ENCODE measurements at places on chromosomes 3 and 15.
A peak's percentile ranks its signal among the peaks of the same experiment; 100 is the strongest.

DNA sequence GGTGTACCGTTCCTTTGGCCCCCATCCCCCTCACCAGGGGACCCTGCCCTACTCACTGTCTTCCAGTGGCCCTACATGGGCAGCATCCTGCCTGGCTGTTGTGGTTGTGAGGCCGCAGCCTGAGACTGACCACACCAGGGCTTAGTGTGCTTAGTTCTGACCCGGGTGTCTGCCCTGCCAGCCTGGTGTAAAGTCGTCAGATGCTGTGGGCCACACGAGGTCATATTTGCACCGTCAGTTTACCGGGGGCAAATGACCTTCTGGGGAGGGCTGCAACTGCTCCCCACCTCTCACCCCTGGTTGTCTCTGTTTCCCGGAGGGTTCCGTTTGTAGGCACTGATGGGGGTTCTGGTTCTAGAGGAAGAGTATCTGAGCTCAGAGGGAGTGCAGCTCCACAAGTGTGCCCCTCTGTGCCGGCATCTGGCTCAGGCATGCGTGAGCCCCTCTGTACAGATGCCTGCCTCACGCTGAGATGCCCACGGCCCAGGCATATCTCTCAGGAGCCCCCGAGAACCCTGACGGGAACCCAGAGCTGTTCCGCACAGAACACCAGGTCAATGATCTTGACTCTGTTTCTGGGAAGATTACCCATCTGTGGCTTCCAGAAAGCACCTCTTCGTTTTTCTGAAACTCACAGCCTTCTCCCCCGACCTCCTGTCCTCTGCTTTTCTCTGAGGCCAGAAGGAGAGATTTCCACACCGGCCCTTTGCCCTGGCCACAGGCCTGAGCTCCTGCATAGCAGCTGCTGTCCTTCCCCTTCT lies 19.2 kb downstream of the KLF13 start:
- DNase-seq: peak; percentile 21

- no peak for DNase-seq
Observed at GRCh38 chr15:91946581-91947292, 93.2 kb downstream of the SLCO3A1 start.

- no peak for DNase-seq
Observed at GRCh38 chr3:103112273-103112672, 677.5 kb downstream of the ZPLD1 start.

- DNase-seq: no peak
Observed at GRCh38 chr3:69764121-69764741, 25.0 kb downstream of the MITF start.

GRCh38 chr3:104437131-104437750 lies 929.5 kb upstream of the ALCAM start:
- no peak for DNase-seq

GRCh38 chr3:18835021-18835420 lies 313.3 kb upstream of the KCNH8 start:
- no peak for DNase-seq

DNA sequence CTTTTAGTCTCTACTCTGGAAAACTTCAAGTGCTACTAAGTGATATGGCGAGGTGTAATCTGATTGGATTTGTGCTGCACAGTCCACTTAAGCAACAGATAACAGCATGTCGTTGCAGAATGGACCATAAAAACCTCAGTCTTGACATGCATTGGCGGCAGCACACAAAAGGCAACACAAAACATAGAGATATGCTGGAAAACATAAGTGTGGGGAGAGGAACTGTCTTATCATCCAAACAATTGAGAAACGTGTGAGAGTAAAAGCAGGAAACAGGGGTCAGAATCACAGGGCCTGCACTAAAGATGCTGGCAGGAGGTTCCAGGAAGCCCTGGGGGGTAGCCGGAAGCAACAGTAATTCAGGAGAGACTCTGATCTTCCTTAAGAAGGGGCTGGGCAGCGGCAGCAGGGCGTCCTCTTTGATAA lies 82.1 kb downstream of the CGNL1 start:
- DNase-seq: no peak

DNA sequence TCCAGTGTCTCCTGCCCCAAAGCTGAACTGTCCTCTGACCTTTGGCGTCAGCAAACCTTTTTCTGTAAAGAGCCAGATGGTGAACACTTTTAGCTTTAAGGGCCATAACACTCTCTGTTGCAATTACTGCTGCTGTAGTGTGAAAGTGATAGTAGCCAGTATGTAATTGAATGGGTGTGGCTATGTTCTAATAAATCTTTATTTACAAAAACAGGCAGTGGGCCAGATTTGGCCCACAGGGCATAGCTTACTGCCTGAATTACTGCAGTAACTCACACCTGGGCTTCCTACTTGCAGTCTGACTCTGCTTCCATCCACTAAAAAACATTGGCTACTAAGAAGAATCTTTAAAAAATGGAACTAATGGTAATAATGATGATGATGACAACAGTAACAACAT lies 68.0 kb upstream of the SLC6A11 start:
- no peak for DNase-seq

DNA sequence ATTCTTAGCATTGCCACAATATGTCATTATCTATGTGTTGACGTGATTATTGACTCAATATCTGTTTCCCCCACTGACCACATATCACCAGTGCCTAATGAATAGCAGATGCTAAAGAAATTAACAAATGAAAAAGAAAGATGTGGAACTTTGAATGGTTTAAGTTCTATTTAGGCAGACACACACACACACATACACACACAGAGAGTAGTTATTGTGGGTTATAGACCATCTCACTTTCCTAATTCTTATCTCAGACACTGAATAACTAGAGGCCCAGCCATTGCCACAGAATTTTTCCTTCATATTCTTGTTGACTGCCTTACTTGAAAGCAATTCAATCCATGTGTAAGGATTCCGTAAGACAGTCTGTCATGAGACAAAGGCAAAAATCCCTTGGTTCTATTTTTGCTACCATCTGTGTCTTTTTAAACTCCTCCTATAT lies 61.9 kb upstream of the PHLDB2 start:
- no peak for DNase-seq

- no peak for DNase-seq
Observed at GRCh38 chr3:101995371-101996046, 146.2 kb downstream of the NFKBIZ start.

GRCh38 chr3:122343654-122344053 lies 18.6 kb downstream of the CSTA start:
- no peak for DNase-seq

DNA sequence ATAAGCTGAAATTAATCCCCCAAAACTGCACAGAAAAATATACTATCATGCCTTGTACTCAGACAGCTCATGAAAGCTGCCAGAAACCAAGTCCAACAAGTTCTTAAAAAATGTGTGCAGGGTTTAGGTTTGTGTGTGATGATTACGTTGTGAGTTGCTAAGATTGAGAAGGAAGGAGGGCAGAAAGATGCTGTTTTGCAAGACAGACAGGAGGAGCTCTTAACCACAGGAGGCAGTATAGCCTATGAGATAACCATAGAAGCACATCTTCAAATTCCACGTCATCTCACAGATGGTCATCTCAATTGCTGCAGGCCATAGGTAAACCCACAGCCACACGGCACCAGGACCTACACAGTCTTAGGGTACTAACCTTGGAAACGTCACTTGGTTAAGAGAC lies 191.9 kb downstream of the STT3B start:
- DNase-seq: no peak

- peak; percentile 57 for DNase-seq
Observed at GRCh38 chr15:76139368-76140073, 79.7 kb downstream of the TMEM266 start.

GRCh38 chr15:85752491-85752961 lies 42.2 kb downstream of the KLHL25 start:
- DNase-seq: no peak

GRCh38 chr3:176867681-176868663 lies 329.3 kb downstream of the TBL1XR1 start:
- no peak for DNase-seq

GRCh38 chr15:43441316-43441715 lies 51.6 kb downstream of the TP53BP1 start:
- DNase-seq: no peak

DNA sequence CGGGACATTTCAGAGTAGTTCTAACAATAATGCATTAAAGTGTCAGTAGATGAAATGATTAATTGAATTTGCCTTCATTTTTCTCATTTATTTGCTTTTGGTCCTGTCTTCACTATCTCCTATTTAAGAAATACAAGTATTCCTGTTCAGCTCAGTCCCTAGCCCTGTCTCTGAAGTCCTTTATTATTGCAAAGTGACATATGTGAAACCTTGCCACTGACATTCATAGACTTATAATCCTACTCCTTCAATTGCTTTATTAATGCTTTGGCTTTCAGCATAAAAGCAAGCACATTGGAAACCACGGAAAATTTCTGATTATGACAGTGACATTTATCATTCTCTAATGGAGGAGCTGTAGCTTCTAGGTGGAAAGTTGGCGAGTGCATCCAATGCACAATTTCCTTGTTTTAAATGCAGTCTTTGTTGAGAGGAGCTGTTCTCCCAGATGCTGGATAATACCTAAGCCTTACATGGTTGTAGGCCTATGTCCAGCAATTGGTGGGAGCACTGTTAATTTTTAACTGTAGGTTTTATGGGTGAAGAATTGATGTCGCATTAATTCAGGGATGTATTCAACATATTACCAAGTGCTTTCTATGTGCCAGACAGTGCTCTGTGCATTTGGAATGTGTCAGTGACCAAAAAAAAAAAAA lies 337.8 kb downstream of the FEZF2 start:
- no peak for DNase-seq

GRCh38 chr15:95132774-95133173 lies 901.4 kb downstream of the MCTP2 start:
- no peak for DNase-seq

DNA sequence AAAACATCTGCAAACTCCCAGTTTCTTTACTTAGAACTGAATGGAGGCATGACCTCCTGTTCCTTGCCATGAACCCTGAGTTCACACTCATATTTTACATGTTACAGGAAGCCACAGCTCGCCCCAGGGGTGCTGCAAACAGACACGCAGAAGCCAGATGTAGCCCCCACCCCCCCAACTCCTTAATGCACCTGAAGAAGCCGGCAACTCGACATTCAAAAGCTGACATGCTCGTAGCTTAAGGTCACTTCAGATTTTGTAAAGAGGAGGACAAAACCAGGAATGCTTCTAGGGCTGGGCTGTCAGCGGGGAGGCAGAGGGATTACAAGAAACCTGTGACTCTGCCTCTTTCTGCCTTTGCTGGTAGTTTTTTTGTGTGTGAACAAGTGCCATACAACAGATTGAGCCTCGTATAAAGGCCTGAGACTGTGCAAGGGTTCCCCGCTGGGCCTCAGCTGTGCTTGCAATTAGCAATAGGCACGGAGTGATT lies 42.0 kb upstream of the FEZF2 start:
- no peak for DNase-seq

DNA sequence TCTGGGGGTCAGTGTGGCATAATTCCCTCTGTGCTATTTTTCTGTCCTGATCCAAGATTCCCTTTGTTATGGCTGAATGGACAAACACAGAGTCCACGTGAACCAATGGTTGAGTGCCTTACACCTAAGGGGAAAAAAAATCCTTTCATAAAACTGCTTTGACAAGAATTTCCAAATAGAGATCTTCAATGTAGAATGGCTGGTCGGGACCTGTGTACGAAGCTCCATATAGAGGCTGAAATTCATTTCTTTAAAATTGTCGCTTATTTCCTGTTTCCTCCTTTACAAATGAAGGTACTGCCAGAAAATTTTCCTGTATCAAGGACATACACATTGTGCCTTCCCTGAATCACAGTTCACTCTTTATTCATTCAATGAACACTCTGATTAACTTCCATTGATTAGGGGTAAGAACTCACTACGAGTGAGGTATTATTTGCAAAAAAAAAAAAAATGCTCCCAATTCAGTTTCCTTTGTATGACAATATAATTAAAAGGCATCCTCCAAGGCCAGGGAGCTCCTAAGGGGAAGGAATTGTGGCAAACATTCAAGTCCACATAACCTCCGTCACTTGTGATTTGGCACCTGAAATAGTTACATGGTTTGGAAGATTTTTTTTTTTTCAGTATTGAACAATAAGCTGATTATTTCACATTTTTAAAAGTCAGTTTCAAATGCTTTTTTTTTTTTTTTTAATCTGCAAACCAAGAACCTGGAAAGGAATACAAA lies 293.8 kb downstream of the MEX3B start:
- no peak for DNase-seq

DNA sequence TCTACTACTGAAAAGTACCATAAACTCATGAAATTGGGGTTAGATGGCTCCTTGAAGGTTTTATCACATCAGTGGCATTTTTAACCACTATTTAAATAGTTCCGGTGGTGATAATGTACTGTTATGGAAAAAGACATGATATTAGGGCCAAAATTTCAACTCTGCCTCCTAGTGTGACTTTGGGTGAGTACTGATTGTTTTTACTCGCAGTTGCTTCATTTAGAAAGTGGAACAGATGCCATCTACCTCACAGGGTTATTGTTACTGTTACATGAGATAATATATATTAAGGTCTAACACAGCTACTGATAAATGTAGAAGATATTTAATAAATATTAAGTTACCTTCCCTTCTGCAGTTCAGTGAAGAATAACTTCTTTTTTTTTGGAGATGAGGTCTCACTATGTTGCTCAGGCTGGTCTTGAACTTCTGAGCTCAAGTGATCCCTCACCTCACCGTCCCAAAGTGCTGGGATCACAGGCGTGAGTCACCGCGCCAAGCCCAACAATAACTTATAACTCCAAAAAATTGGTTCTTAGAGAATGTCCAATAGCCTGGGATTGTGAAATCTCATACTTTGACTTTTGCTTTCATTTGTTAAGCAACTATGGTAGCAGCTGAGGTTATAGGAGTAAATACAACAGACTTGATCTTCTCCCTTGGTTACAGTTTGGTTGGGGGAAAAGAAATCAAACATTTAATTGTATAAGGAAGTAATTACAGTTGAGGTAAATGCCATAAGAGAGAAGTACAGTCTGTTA lies 48.3 kb downstream of the MEF2A start:
- DNase-seq: no peak

DNA sequence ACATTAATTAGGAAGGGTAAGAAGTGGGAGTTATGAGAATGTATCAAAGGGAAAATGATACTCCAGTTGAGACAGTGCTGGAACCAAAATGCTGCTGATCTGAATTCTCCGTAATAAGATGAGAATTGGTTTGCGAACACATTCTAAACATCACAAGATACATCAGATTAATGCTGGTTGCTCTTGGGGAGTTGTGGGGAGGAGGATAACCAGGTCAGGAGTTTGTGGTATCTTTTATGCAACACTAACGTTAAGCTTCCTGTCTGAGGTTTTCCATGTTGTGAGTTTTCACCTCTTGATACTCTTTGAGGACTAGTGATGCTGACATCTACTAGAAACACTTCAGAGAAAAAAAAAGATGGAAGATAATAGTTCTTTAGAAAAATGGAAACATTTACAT lies 47.2 kb downstream of the PPARG start:
- DNase-seq: no peak

All from activated T-cell treated with anti-CD3 and anti-CD28 coated beads, Interleukin-2, amount 50 U/mL, for 1 hour (primary cell).